Renal cortical epithelial cell (primary cell): ENCODE measurements at places on chromosomes 6 and 20. TPM values are rescaled to one million over a fixed set of nuclear protein-coding genes. Genes with fewer than 3 reads are reported as not detected.
A peak's percentile ranks its signal among the peaks of the same experiment; 100 is the strongest.

- DNase-seq, result peak; percentile 96
Measured at GRCh38 chr6:12572896-12573827, 143.4 kb upstream of the PHACTR1 start.

DNA sequence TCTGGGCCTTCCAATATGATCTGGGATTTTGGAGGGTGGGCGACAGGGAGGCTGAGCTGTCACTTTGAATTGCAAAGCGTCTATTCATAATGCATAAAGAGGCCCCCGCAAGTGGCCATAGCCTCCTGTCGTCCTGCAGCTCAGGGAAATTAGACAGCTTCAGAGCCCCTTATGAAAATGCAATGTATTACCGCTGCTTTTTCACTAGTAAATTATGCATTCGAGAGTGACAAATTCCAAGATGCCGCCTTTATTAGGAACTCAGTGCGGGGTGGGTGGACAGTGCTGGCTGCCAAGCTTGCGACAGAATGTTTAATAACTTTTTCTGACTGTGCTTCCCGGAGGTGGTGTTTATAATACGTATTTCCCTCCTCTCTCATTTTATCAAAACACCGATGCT, 168.5 kb downstream of the DHX35 start:
- no peak for DNase-seq

DNA sequence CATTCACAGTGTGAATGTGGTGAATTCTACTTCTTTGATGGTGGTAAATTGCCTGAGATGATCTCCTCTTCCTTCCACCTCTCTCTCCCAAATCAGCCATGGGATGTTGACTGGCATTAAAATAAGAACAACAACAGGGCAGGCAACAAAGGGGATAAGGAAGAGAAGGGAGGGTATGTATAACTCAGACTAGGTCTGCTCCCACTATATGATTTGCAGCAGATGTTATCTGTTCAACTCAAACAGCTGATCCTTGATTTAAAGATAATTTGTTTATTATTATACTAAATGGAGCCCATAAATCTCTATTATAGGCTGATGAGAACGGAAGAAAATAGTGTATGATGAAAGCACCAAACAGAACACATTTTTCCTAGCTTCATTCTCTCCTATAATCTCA, 262.0 kb downstream of the BTBD3 start:
- no peak for DNase-seq

DNA sequence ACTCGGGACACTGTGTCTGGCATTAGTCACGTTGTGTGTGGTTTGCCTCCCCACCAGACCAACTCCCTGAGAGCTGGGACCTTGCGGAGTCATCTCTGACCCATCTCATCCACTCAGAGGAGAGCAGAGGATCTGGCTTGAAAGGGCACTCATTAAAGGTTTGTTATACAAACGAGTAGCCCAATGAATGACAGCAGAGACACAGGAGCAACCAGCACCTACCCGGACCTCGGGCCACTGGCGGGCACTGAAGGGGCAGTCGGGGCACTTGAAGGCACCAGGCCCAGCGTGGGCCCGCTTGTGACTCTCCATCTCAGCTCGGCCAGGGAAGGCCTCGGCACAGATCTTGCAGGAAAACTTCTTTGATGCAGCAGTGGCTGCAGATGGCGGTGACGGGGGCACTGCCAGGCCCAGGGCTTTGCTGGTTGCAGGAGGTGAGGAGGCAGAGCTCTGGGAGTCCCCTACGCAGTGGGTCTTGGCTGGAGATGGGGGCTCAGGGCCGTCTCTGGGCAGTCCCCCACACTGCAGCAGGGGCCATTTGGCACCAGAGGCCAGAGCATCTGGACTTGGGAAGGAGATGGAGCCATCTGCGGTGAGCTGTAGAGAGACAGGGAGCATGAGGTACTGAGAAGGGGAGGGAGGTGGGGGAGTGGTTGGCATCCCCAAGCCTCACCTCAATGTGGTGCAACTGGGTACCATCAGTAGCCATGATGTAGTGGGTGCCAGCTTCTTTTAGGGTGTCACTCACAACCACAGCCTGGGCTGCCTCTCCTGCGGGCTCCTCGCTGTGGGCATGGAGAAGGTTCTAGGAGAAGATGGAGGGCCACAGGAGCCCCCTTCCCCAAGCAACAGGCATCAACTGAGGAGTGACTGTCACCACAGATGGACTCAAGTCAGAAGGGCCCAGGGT, 17.7 kb downstream of the PCIF1 start:
- no peak for DNase-seq

DNA sequence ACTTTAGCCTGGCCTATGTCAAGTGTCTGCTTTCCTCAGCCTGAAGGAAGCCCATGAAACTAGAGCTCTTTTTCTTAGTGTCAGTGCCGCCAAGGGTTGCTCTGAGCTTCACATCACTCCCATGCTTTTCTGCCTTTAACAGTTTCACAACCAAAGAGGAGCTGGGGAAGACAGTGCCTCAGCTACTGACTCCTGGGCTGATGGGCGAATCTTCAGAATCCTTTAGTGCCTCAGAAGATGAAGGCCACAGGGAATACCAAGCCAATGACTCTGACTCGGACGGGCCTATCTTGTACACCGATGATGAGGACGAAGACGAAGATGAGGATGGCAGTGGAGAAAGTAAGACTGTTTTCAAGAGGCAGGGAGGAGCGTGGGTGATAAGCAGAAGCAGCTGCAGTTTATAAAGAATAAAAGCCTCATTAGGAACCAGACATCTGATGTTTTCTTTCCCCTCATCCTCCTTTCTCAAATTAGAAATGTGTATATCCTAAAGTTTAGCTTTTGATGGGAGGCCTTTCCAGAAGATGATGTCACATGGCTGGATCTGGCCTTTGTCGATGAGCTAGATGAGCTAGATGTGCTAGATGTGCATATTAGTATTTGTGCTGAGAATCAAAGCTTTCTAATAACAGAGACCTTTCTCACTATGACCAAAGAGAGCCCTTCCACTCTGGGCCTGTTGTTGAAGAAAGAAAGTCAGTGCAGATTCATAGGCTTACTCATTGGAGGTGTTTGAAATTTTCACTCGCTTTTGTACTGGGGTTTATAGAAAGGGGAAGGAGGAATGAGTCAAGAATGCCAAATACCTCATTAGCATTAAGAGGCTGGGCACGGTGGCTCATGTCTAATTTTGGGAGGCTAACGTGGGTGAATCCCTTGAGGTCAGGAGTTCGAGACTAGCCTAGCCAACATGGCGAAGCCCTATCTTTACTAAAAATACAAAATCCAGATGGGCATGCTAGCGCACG, 70.7 kb upstream of the LTV1 start:
- DNase-seq, result no peak

DNA sequence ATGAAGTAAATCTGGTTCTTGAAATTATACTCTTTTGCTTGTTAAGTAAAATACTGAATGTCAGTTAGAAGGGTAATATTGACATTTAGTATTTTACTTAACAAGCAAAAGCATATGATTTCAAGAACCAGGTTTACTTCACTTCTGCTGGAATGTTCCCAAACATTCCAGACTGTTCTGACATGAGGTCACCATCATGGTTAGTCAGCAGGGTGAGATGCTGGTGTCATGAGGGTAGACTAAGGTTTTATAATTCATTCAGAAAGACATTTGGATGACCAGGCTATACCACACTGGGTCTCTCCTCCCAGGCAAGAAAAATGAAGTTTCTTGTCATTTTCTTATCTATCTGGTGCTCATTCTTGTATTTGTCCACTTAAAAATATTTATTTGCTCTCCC, 414.4 kb upstream of the MMS22L start:
- peak; percentile 66 for DNase-seq

GRCh38 chr6:150142670-150143515, at the start of gene PPP1R14C:
TSS of gene PPP1R14C (plus strand) at chr6:150143044. CDS start at chr6:150143193, 149 bp downstream.
- DNase-seq, result peak; percentile 40

GRCh38 chr6:24931718-24932691, 3.8 kb downstream of the RIPOR2 start:
- DNase-seq, result peak; percentile 98

DNA sequence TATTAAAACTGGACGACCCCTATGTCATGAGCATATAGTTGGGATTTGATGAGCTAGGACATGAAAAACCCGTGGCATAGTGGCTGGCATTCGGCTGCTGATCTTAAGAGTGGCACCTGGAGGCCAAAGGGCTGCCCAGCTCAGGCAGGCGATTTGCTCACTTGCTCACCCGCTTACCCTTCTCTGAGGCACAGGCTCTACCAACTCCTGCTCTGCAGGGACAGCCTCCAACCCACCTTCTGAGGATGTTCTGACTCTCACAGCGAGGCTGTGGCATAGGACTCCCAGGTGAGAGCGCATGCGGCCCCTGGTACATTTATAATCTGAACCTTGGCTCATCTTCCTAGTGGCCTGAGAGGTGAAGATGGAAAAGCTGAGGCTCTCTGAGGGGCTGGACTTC, 995 bp downstream of the RSPO4 start:
- DNase-seq, result no peak

GRCh38 chr6:38352636-38353035, 287.1 kb downstream of the BTBD9 start:
- no peak for DNase-seq

- DNase-seq, result no peak
Measured at GRCh38 chr6:122736616-122737015, 42.9 kb upstream of the FABP7 start.

- DNase-seq, result peak; percentile 70
Measured at GRCh38 chr20:38579219-38579910, 1.6 kb upstream of the ADIG start.

DNA sequence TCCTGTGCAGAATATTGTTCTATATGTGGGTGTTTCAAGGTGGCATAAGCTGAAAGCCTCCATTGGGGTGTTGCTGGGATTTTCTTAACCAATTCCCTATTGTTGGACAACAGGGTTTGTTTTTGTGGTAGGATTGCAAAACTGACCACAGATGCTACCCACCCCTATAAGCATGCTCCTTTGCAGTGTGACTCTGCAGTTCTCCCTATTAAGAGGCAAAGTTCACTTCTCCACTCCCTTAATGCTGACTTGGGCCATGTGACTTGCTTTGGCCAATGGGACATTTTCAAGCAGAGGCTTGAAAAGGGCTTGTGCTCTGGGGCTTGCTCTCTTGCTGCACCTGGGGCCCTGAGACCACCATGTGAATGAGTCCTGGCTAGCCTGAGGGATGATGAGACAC, 8.5 kb upstream of the ANGPT4 start:
- DNase-seq, result peak; percentile 28

DNA sequence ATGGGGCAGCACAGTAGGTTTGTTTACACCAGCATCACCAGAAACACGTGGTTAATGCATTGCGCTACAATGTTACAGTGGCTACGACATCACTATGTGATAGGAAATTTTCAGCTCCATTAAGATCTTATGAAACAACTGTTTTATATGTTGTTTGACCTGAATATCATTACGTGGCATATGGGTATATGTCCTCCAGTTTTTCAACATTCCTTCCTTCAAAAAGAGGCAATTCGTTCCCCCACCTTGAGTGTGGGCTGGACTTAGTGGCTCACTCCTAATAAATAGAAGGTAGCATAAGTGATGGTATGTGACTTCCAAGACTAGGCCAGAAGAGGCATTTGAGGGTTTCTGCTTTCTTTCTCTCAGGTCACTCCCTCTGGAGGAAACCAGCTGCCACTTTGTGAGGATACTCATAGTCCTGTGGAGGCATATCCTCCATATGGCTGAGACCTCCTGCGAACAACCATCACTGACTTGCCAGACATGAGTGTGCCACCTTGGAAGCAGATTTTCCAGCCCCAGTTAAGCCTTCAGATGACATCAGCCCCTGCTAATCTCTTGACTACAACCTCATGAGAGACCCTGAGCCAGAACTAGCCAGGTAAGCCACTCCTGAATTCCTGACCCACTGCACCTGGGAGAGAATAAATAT, 2.3 kb upstream of the TRAM2 start:
- no peak for DNase-seq

- peak; percentile 22 for DNase-seq
Measured at GRCh38 chr6:113178349-113178748, 678.8 kb upstream of the MARCKS start.

DNA sequence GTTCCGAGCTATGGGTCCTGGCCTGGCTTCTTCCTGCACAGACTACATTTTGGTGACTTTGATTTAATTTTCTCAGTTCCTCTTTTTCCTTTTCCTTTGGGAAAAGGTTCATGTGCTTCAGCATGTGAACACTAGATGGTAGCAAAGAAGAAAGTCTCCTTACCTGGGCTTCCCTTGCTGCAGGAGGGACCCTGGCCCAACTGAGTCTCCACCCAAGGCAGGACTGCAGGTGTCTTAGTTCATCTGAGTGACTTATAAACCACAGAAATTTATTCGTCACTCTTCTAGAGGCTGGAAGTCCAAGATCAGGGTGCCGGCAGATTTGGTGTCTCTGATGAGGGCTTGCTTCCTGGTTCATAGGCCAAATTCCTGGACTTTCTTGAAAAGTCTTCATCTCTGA, 163.2 kb downstream of the SYCP2 start:
- peak; percentile 18 for DNase-seq

DNA sequence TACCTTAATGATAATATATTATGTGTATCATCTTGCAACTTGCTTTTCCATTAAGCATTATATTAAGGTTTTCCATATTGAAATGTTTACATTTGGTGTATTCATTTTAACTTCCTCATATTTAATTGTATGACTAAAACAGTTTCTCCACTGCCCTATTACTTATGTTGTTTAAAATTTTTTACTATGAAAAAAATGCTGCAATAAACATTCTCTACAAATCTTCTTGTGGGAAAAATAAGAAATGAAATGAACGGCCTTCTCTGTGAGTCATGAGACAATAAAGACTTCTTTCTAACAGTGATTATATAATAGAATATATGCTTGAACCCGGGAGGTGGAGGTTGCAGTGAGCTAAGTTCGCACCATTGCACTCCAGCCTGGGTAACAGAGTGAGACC, 25.5 kb downstream of the FASTKD5 start:
- no peak for DNase-seq

DNA sequence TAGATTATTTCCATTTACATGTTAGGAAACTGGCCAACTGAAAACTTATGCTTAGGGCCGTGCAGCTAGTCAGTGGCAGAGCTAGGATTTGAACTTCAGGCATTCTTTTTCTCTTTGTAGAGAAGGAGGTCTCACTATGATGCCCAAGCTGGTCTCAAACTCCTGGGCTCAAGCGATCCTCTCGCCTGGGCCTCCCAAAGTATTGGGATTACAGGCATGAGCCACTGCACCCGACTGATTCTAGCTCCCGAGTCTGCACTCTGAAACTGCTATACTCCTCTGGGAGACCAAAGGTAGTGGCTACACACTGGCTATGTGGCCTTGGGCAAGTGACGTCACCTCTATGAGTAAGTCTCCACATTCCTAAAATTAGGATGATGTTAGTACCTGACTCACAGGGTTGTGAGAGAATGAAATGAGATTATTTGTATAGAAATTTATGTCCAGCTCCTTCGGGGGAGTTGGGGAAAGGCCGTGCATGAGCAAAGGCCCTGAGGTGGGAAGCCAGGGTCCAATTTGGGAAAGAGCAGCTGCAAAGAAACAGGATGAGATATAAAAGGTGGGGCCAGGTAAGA, 6.4 kb downstream of the PLTP start:
- DNase-seq, result peak; percentile 78

Gene FAXC
- total RNA-seq, result 7.8 and 8.1 TPM in 2 replicates

Gene STK4
- 26.9 and 41.2 TPM in 2 replicates for total RNA-seq

Gene TFAP2C
- total RNA-seq, result 0.35 TPM in 1 of 2 replicates, not detected in the other

Gene MYT1
- under 0.01 and 0.17 TPM in 2 replicates for total RNA-seq

Gene IL17F
- not detected in 2 replicates for total RNA-seq

Gene MTFR2
- 1.2 and 2.6 TPM in 2 replicates for total RNA-seq

Gene IL17A
- total RNA-seq, result not detected in 2 replicates
